ENCODE measurements at places on chromosomes 1 and 21.

- no peak for DNase-seq
Measured at GRCh38 chr1:29801561-29801973, 565.2 kb downstream of the PTPRU start.

DNA sequence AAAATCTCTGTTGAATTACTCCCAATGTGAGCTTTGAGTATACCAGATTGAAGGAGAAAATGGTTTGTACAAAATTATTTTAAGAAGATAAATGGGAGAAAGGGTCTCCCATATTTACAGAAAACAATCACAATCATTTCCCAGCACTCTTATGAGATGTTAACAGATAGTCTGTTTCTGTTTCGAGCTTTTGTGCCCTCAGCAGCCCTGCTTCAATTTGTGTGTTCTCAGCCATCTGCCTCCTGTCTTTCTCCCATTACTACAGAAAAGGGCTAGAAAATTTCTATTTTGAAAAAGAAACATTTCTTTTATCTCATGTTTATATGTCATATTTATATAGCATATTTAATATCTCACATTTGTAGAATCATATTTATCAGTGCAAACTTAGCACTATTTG, 498.4 kb downstream of the TTLL7 start:
- no peak for DNase-seq

DNA sequence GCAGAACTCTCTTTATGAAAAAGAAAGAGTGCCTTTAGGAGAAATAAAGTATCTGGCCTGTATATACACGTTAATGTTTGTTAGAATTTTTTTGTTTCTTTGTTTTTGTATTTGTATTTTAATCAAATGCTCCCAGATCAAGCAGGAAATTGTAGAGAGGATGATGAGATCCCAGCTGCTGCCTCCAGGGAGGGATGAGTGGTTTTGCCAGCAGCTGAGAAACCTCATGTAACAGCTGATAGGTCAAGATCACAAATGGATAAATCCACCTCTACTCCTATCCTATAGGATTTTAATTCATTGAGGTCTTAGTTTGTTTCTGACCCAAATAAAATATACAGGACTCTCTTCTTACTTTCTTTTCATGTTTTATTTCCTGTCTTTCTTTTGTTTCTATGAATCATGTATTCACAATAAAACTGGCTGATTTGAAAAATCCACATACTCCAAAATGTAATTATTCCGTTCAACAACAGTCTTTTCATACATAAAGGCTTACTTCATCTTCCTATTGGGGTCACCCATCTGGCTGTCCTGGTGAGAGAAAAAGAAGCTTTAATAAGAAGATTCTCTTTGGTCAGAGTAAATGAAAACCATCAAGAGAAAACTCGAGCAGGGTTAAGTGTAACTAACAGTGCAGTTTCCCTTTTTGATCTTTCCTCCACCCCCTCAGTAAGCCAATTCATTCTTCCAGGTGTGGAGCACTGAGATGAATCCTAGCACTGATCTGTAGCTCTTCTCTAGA, 129.3 kb upstream of the PLPPR5 start:
- DNase-seq, result no peak

DNA sequence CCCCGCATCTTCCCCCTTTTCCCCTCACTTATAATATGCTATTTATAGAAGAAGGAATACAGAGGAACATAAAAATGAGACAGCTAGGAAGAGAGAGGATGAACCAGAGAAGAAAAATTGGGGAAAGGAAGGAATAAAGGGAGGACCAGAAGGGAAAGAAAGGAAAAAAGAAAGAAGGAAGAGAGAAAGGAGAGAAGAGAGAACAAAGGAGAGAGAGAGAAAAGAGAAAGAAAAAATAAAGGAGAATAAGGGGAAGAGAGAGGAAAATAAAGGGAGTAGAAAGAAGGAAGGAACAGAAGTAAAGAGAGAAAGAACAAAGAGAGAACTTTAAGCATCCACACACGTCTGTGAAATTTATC, 11.2 kb upstream of the IGSF3 start:
- no peak for DNase-seq

GRCh38 chr21:36690628-36691554, 8.0 kb upstream of the SIM2 start:
- no peak for DNase-seq

GRCh38 chr1:43975249-43975961, 645 bp downstream of the ATP6V0B start:
- peak; percentile 88 for DNase-seq

GRCh38 chr1:243503155-243503554, 247.3 kb downstream of the SDCCAG8 start:
- no peak for DNase-seq

DNA sequence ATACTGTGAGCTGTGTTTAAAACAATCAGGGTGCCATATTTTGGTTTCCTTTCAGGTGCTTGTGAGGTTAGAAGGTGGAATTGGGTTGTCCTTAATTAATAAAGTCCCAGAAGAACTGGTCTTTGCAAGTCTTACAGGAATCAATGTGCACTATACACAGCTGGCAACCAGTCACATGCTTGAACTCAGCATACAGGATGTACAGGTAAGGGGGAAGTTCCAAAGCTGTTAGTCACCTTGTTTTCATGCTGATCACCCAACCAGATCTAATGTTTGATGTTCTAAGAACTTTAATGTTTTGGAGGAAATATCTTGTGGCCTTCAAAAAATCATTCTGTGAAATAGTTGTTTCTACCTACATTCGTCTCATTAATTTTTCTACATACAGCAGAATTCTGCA, 156.3 kb downstream of the VPS13D start:
- DNase-seq, result no peak

- no peak for DNase-seq
Measured at GRCh38 chr1:236540813-236541465, 17.2 kb downstream of the LGALS8 start.

DNA sequence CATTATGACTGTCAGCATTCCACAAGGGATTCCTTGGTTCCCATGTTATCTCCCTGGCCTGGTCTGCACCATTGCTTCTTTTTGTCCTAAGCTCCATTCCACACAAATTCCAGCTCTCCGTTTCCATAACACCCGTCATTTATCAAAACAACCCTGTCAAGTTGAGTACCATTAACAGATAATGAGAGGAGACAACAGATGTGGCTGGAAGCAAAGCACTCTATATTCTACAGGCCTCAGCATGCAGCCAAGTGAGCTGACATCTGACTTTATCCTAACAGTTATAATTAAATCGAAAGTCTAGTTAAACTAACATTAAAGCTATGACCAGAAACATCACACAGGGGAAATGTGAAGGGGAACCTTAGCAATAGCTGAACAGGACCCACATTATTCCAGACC, 110.4 kb downstream of the RERE start:
- DNase-seq, result no peak
